Activated naive CD4-positive, alpha-beta T cell treated with anti-CD3 and anti-CD28 coated beads, Interleukin-2, amount 50 U/mL, for 72 hours (primary cell): ENCODE measurements at places on chromosomes 5 and 9.

DNA sequence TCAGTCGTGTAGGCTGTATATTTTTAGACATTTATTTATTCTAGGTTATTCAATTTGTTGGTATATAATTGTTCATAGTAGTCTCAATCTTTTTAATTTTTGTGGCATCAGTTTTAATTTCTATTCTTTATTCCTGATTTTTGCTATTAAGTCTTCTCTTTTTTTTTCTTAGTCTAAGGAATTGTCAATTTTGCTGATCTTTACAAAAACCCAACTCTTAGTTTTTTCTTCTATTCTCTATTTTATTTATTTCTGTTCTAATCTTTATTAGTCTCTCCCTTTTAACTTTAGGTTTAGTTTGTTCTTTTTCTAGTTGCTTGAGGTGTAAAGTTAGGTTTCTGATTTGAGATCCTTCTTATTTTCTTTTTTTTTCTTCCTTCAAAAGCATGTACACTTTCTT, 152.5 kb downstream of the FANCC start:
- no peak for DNase-seq

DNA sequence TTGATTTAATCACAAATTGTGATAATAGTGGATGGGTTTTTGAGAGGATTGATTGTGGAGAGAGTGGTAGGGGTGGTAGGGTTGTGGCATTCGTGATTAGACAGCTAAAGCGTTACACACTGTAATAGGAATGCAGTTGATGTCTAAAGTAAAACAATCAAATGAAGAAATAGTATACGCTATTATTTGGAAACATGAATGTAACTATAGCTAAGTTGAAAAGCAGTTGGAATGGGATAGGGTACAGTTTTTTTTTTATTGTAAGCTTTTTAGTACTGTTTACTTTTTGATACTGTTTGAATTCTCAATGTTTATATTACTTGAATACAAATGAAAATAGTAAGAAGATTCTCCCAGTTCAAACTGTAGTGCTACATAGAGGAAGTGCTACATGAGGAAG, 51.8 kb downstream of the RANBP17 start:
- no peak for DNase-seq

DNA sequence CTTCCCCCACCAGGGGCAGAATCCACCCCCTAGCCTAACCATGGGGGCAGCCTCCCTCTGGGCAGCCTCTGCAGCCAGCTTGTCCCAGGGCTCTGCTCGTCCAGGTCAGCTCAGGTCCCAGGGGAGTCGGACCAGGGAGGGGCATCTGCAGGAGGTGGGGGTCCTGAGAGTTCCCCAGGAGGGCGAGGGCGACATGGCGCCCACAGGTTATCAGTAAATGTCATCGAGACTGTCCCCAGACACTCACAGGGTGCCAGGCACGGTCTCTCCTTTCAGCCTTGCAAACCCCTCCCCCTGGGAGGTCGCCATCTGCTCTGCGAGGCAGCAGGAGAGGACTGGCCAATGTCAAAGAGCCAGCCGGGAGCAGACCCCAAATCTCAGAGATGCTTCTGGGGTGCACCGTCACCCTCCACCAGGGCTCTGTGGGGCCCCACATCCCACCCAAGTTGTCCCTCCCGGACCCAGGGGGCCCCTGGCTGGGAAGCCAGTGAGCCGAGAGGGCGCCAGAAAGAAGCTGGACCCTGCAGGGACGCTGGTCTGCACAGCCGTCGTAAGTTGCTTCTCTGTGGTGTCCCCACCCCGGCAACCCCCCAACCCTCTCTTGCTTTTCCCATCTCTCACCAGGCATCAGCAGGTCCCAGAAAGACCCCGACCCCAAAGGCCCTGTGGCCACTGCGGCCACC, 69.3 kb downstream of the NTNG2 start:
- DNase-seq, result no peak

GRCh38 chr9:127204771-127205470, 59.7 kb upstream of the GARNL3 start:
- no peak for DNase-seq

GRCh38 chr9:74025402-74025925, 471.7 kb upstream of the RORB start:
- DNase-seq, result no peak
